ENCODE measurements at places on chromosomes 4 and X.

DNA sequence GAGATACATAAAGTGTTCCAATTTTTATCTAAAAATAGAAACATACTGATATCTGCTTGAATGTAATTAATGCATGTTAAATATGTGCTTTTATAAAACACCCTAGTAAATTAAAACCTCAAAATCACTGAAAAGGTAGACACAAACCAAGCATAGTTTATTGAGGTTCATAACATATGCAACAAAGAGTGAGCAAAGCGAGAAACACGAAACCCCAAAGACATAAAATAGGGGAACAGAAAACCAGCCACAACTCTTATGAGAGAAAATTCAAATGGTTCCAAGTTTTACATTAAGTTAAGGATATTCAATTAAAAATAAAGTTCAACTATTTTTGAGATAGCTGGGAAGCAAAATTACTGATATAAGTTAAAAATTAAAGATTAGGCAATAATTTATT is 336.4 kb upstream of the AGA start:
- DNase-seq = no peak

- DNase-seq = no peak
These were observed 94.5 kb downstream of the CASK start for GRCh38 chrX:41828826-41829225.

- no peak for DNase-seq
These were observed 266.3 kb upstream of the NOCT start for GRCh38 chr4:138749303-138749702.

DNA sequence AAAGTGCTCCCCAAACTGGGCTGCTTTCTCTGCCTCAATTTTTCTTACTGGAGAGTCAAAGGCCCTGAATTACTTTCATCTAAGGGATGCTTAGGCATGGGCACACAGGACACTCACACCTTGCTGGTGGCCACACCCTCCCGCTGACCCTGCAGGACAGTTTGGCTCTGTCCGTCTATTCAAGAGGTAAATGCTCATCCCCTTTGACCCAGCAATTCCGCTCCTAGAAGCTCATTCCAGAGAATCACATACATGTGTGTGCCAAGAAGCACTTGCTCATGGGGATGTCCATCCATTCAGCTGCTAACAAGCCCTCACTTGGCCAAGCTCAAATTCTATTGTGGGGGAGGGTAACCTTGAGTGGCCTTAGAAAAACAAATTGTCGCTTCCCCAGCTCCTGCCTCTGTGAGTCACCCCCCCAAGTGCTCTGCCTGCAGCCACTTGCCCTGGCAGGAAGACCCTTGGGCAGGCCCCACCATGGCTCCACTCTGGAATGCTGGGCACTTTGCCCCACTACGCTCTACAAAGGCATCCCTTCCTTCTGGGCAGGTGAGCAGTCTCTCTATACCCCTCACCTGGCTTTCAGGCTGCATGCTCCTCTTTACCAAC is 54.5 kb downstream of the HTRA3 start:
- DNase-seq = no peak
